ENCODE measurements at places on chromosomes 6 and 20. TPM values are rescaled to one million over a fixed set of nuclear protein-coding genes. Genes with fewer than 3 reads are reported as not detected.
A peak's percentile ranks its signal among the peaks of the same experiment; 100 is the strongest.

DNA sequence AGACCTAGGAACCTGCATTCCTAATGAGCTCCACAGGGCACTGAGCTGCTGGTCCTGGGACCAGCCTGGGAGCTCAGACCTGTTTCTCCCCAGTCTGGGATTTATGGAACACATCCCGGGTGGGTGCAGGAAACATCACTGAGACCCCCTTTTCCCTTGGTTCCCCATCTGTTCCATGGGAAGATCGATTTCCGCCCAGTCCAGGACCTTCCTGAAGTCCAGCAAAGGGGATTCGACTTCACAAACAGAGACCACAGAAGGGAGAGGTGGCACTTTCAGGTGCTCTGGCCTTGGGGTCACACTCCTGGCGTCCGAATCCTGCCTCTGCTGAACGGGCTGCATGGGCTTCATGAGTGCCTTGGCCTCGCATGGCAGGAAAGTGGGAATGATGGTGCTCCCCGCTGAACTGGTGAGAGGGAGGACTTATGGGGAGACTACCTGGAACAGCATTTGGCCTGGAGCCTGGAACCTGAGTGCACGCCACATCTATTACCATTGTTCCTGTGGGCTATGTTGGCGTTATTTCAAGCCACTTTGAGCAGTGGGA, 296.3 kb downstream of the TAF4 start:
- H3K27ac ChIP-seq = no peak overlapping the region
- H3K4me1 ChIP-seq = no peaks in the 10 kb centered on the region
- no peak overlapping the region for H3K4me3 ChIP-seq

DNA sequence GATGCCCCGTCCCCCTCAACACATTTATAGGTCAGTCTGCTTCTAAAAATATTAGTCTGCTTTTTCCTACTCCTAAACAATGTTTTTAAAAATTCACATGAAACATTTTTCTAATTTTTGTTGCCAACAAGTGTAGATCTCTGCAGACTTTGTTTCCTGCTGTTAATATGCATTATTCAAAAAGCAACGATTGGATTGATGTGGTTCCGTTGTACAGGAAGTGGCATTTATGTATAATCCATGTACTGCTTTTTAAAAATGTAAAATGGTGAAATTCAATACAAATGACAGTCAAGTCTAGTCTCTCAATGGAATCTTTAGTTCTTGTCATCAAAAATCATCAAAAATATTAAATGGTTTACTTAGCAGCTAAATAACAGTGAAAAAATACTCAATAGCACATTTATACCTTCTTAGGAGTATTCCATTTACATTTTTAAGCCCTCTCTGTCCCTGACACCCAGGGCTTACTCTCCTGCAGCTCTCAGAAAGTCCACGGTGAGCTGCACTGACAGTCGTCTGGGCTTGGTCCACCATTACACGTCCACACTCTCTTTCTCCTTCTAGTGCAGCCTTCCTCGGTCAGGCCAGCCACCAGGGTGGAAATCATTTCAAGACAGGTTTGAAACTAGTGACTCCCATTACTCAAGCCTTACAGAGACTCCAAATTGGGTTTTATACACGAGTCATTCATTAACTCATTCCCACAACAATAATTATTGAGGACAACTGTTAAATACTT, 211.5 kb downstream of the TMEM200A start:
- no peak overlapping the region for H3K4me3 ChIP-seq
- H3K36me3 ChIP-seq = no peaks in the 10 kb centered on the region
- no peaks in the 10 kb centered on the region for H3K27me3 ChIP-seq
- H3K27ac ChIP-seq = no peak overlapping the region

GRCh38 chr20:18224968-18225568, 63.3 kb upstream of the ZNF133 start:
- DNase-seq = no peak
- peak overlapping the region; percentile 11 for H3K4me3 ChIP-seq
- H3K27me3 ChIP-seq = no peaks in the 10 kb centered on the region
- no peaks in the 10 kb centered on the region for H3K36me3 ChIP-seq

GRCh38 chr6:20001286-20001685, 164.1 kb downstream of the ID4 start:
- no peak overlapping the region for H3K27ac ChIP-seq
- DNase-seq = no peak
- no peaks in the 10 kb centered on the region for H3K27me3 ChIP-seq
- H3K4me1 ChIP-seq = no peaks in the 10 kb centered on the region

DNA sequence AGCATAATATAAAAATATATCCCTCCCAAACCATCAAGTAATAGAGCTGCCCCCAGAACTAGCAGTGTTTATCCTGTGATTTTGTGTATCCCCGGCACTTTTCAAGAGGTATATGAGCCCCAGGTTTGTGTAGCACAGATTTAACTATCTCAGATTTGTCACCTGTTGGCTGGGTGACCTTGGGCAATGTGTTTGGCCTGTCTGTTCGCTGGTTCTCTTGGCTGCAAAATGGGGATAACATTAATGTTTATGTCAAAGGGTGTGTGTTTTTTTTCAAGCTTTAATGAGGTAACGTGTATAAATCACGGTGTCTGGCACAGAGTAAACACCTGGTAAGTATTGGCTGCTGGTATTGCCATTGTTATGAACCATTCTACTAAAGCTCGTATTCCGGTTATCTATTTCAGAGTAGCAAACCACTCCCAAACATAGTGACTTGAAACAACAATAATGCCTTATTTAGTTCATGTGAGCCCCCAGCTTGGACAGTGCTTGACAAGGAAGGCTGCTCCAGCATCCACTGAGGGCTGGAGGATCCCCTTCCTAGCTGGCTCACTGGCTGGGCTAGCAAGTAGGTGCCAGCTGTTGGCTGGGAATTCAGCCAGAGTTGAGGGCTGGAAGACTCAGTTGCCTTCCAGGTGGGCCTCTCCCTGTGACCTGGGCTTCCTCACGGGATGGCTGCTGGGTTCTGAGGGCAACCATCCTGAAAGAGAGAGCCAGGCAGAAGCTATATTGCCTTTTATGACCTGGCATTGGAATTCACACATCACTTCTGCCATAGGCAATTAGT, 36.2 kb downstream of the PDRG1 start:
- no peaks in the 10 kb centered on the region for H3K4me1 ChIP-seq
- H3K27me3 ChIP-seq = no peaks in the 10 kb centered on the region
- H3K4me3 ChIP-seq = no peak overlapping the region
- no peak overlapping the region for H3K27ac ChIP-seq
- no peaks in the 10 kb centered on the region for H3K36me3 ChIP-seq

GRCh38 chr6:19839237-19839546, 2.0 kb downstream of the ID4 start:
- no peaks in the 10 kb centered on the region for H3K36me3 ChIP-seq
- peaks cover 2% of the 10 kb centered on the region for H3K4me1 ChIP-seq
- H3K27me3 ChIP-seq = no peaks in the 10 kb centered on the region
- H3K4me3 ChIP-seq = peak overlapping the region; percentile 95
- H3K27ac ChIP-seq = peak overlapping the region; percentile 95

Gene C20orf204
- 2.1 TPM for polyA plus RNA-seq

DNA sequence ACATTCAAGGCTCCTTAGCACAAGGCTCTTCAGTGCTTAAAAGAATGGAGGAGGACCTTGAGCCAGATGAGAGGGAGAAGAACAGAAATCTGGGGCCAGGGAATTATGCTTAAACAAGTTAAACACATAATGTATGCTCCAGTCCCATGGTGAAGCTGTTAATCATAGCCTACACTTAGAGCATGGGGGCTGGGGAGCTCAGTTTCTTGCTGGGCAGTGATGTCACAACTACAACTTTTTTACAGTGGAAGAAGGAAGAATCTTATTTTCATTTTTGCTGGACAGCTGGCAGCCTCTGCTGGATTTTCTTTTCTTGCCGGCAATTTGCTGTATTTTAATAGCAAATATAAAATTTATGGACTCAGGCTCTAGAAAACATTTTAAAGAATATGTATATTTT, 432.5 kb downstream of the CD109 start:
- no peak overlapping the region for H3K27ac ChIP-seq
- no peaks in the 10 kb centered on the region for H3K27me3 ChIP-seq
- DNase-seq = no peak
- H3K36me3 ChIP-seq = no peaks in the 10 kb centered on the region
- H3K4me3 ChIP-seq = no peak overlapping the region

Gene TFAP2D
- not detected for polyA plus RNA-seq

GRCh38 chr6:41732591-41733359, 2.6 kb downstream of the TFEB start:
- H3K4me1 ChIP-seq = no peaks in the 10 kb centered on the region
- DNase-seq = peak; percentile 49
- no peaks in the 10 kb centered on the region for H3K36me3 ChIP-seq
- no peak overlapping the region for H3K4me3 ChIP-seq
- no peaks in the 10 kb centered on the region for H3K27me3 ChIP-seq

Gene AGER
- 1.4 TPM for polyA plus RNA-seq

GRCh38 chr20:47392015-47392720, 35.7 kb upstream of the ZMYND8 start:
- no peaks in the 10 kb centered on the region for H3K36me3 ChIP-seq
- H3K27me3 ChIP-seq = no peaks in the 10 kb centered on the region
- no peak for DNase-seq
- H3K27ac ChIP-seq = no peak overlapping the region
- H3K4me3 ChIP-seq = no peak overlapping the region

DNA sequence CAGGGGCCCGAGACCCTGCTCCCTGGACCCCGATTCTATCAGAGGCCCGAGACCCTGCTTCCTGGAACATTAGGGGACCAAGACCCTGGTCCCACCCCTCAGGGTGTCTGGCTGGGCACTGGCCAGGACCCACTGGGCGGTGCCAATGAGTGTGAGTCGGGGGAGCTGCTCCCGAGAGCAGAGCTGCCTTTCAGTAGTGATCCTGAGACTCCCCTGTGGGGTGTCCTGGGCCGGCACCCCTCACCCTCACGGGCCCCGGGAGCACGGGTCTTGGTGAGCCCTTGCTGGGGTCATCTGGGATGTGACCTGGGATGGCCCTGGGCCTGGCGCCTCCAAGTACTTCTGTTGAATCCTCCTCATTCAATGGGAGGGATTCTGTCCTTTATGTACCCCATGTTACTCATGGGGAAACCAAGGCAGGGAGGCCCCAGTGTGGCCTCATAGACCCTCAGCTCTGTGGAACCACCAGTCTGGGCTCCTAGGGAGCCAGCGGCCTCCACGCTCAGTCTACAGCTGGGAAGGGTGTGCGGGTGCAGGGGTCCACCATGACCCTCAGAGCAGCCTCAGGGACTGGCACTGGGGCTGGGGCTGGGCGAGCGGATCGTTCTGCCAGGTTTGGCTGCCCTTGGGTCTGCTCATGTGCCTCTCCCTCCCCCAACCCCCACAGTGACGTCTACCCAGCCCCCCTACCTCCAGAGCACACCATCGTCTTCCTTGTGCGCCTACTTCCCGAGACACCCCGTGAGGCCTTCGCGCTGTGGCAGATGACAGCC, 25.6 kb downstream of the COL20A1 start:
- no peaks in the 10 kb centered on the region for H3K36me3 ChIP-seq
- DNase-seq = peak; percentile 33
- H3K4me3 ChIP-seq = no peak overlapping the region
- H3K27ac ChIP-seq = no peak overlapping the region
- H3K4me1 ChIP-seq = no peaks in the 10 kb centered on the region

Gene MACROD2
- polyA plus RNA-seq = 3.4 TPM

DNA sequence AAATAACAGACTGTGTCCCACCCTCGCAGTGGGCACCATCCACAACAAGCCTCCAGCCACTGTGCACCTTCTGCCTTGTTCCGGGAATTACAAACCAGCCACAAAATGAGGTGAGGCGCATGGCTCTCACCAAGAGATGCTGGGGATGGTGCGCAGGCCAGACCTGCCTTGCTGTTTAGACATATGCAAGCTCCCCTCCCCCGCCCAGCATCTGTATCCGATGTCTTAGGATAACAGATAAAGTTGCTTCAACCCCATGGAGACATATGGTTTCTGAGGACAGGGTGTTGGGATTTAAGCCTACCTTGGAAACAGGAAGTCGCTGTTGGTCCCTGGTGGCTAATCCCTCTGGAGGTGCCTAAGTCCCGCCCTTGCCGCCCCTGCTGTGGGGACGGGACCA, 50.4 kb upstream of the MPC1 start:
- no peaks in the 10 kb centered on the region for H3K4me1 ChIP-seq
- DNase-seq = peak; percentile 26
- no peak overlapping the region for H3K4me3 ChIP-seq
- no peaks in the 10 kb centered on the region for H3K27me3 ChIP-seq
- H3K27ac ChIP-seq = no peak overlapping the region

DNA sequence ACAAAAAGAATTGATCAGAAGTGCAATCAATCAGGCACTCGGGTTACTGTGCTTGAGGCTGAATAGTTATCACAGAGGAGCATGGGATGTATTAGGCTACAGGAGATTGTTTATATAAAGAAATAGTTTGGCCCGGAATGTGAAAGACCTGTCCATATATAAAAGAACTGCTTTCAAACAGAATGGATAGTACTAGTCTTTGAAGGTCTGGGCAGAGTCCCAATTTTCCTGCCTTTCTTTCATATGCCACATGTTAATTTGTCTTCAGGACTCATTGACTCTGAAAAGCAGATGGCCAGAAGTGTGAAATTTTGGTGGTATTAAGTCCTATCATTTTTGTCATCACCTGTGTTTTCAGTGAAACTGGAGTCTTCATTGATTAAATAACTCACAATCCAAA, 314.5 kb downstream of the EYA4 start:
- no peaks in the 10 kb centered on the region for H3K27me3 ChIP-seq
- H3K4me3 ChIP-seq = no peak overlapping the region
- H3K27ac ChIP-seq = no peak overlapping the region
- no peaks in the 10 kb centered on the region for H3K36me3 ChIP-seq
- no peak for DNase-seq

DNA sequence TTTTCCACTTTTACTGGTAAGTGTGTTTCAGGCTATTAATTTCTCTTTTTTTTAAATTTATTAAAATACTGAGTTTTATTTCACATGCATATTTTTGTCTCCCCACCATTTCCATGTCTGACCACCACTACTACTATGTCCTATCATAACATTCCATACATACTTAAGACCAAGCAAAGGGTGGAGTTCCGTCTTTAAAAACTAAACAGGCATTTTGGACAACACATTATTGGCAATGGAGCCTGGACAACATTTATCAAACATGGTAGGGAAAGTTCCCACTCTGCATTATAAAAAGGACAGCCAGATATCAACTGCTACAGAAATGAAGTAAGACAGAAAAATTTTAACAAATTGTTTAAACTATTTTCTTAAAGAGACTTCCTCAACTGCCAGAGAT, 91.9 kb downstream of the LMBRD1 start:
- H3K27ac ChIP-seq = no peak overlapping the region
- H3K27me3 ChIP-seq = no peaks in the 10 kb centered on the region
- H3K4me3 ChIP-seq = no peak overlapping the region
- H3K36me3 ChIP-seq = no peaks in the 10 kb centered on the region
- peaks cover 2% of the 10 kb centered on the region for H3K4me1 ChIP-seq

GRCh38 chr6:162854734-162855191, 127.0 kb downstream of the PACRG start:
- no peaks in the 10 kb centered on the region for H3K27me3 ChIP-seq
- H3K36me3 ChIP-seq = no peaks in the 10 kb centered on the region
- DNase-seq = no peak
- H3K27ac ChIP-seq = no peak overlapping the region

Data from aorta (tissue), 5 donors.